ENCODE measurements at places on chromosomes 13 and 19. TPM values are rescaled to one million over a fixed set of nuclear protein-coding genes. Genes with fewer than 3 reads are reported as not detected.

Gene TMC4
- total RNA-seq, result 80.9 TPM

Gene SIGLEC8
- total RNA-seq, result 0.32 TPM

Gene NPAS1
- total RNA-seq, result 0.35 TPM

DNA sequence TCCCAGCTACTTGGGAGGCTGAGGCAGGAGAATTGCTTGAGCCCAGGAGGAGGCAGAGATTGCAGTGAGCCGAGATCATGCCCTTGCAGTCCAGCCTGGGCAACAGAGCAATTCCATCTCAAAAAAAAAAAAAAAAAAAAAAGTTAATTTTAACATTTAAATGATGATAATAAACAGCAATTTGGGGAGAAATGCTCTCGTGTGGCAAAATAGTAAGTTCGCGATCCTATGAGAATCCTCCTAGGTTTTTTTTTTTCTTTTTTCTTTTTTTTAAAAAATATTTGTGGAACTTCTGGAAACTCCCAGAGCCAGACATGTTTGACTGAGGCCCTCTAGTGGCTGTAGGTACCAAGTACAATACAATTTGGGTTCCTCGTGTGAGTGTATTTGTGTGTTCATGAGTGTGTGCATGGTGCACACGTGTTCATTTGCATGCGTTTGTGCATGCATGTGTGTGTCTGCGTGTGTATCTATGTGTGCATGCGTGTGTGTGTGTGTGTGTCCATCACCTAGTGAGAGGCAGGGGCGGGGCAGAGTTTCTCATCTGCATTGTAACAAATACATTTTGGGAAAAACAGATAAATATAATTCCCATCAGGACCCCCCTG is 31.2 kb downstream of the TMPRSS9 start:
- peak; percentile 48 for DNase-seq
- H3K4me1 ChIP-seq, result no peaks in the 10 kb centered on the region
- H3K27me3 ChIP-seq, result no peaks in the 10 kb centered on the region
- no peak overlapping the region for H3K27ac ChIP-seq
- no peak overlapping the region for H3K4me3 ChIP-seq

DNA sequence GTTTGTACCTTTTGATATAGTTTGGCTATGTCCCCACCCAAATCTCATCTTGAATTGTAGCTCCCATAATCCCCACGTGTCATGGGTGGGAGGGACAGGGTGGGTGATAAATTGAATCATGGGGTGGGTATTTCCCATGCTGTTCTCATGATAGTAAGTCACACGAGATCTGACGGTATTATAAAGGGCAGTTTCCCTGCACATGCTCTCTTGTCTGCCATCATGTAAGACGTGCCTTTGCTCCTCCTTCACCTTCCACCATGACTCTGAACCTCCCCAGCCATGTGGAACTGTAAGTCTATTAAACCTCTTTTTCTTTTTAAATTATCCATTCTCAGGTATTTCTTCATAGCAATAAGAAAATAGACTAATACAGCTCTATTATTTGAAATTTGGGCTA is 330.7 kb upstream of the ATXN8OS start:
- H3K27me3 ChIP-seq, result no peaks in the 10 kb centered on the region
- no peaks in the 10 kb centered on the region for H3K4me1 ChIP-seq
- no peak overlapping the region for H3K27ac ChIP-seq
- no peaks in the 10 kb centered on the region for H3K36me3 ChIP-seq
- no peak overlapping the region for H3K4me3 ChIP-seq
- DNase-seq, result no peak

DNA sequence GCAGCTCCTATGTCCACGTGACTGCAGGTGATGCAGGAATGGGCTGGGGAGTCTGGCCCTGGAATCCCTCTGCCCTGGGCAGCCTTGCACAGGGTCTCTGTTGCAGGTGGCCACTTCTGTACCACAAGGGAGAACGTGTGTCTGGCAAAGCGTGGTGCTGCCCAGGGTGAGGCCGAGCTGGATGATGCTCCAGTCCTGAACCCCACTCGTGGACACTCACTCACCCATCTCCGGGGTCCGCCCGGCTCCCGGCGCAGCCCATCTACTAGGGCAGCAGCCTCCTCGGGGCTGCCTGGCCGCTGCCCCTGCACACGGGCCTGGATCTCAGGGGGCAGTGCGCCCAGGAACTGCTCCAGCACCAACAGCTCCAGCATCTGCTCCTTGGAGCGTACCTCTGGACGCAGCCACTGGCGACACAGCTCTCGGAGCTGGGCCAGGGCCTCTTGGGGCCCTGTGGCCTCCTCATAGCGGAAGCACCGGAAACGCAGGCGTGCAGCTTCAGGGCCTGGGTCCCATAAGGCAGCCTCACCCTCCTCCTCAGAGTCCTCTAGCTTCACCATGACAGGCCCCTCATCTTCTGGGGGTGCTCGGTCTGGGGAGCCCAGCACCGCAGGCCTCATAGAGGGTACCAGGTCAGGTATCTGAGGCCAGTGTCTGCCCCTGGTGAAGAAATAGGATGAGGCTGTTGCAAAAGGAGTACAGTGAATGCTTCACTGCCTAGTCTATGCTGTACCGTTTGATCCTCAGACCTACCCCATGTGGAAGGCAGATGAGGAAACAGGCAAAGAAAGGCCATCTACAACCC is 2.2 kb downstream of the MZF1 start:
- H3K4me1 ChIP-seq, result peaks cover 5% of the 10 kb centered on the region
- no peaks in the 10 kb centered on the region for H3K27me3 ChIP-seq
- no peak overlapping the region for H3K27ac ChIP-seq
- DNase-seq, result peak; percentile 20

DNA sequence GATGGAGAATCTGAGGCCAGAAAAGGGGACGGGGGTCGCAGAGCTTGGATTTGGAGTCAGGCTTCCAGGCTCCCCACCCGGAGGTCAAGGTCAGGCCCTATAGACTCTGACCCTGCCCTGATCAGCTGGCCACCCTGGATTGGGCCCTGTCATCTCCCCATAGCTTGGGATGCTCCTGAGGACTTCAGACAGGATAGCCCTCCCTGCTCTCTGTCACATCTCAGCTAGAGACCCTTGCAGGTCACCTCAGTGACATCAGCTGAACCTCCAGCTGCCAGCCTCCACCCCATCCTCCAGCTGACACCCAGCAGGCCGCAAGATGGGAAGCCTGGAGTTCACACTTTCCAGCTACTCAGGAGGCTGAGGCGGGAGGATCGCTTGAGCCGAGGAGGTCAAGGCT is 2.8 kb upstream of the TPM4 start:
- no peak overlapping the region for H3K27ac ChIP-seq
- no peaks in the 10 kb centered on the region for H3K36me3 ChIP-seq
- DNase-seq, result no peak
- no peak overlapping the region for H3K4me3 ChIP-seq
- no peaks in the 10 kb centered on the region for H3K27me3 ChIP-seq

DNA sequence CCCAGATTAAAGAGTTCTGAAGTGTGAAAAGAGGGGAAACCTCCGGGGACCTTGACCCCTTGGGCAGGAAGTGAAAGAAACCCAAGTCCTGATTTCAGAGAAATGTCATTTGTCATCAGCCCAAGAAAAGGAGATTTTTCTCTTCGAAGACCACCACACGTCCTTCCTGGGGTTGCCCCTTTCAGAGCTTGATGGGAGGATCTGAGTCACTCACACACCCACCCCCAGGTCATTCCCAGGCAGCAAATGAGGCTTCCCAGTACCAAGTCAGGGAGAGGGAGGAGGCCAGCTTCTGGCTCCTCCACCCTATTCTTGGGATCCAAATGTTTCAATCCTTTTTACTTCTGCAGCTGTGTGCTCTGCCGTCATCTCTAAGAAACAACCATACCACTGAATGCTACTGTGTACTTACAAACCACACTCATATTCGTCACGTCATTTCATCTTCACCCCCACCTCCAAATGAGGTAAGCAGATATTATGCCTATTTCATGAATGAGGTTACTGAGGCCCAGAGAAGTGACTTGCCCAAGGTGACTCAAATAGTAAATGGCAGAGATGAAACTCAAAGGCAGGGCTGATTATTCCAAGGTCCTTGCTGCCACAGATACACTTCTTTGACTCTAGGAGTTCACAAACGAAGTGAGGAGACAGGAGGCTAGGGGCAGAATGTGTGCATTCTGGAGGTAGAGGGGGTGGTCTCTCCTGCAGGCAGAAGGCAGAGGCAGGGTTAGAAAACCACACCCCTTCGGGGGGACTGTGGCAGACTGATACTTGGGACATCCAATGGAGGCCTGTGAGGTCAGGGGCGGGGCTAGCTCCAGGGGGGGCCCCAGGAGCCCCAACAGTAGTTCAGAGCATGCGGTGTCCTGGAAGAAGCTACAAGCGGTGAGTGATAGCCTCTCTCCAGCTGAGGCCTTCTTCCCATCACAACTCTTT is 5.0 kb upstream of the KMT2B start:
- no peak overlapping the region for H3K27ac ChIP-seq
- no peaks in the 10 kb centered on the region for H3K27me3 ChIP-seq
- H3K36me3 ChIP-seq, result no peaks in the 10 kb centered on the region
- DNase-seq, result no peak
- H3K4me1 ChIP-seq, result peaks cover 9% of the 10 kb centered on the region

DNA sequence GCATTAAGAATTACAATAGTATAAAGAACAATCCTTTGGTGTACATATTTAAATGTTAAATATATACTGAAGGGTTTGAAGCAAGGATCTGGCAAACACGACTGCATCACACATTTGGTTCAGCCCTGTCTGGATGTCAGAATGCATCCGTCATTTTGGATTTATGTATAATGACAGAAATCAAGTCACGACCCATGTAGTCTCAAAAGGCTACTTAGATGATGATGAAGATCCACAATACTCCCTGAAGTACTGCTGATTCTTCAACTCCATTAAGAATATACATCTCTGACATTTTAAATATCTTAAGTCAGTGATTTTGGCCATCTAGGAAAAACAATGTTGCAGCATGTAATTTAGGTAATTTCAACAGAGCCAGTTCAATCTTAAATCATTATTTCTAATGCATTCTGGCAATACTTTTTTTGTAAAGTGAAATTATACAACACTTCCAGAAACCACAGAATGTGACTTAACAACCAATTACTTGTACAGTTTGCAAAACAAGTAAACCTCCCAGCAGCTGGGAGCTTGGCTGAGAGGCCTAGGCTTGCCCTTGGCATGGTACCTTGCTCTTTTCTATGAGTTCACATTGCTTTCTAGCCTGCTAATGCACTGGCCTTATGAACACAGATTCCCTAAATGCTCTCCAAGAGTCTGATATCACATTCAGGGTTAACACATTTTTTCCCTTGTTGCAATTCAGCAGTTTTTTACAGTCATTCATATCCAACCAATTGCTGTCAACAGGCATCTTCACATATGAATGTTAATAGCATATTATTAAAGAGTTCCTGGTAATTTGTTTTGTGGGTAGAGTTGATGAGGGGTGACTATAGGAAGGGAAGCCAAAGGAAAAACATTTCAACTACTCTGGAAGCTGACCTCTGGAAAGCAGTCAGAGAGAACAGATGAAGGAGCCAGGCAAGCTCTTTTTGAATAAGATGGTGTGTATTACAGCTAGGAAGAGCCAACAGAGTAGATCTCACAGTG is 175.2 kb downstream of the ENOX1 start:
- no peaks in the 10 kb centered on the region for H3K36me3 ChIP-seq
- H3K27ac ChIP-seq, result no peak overlapping the region
- no peaks in the 10 kb centered on the region for H3K27me3 ChIP-seq
- no peak overlapping the region for H3K4me3 ChIP-seq
- DNase-seq, result no peak

DNA sequence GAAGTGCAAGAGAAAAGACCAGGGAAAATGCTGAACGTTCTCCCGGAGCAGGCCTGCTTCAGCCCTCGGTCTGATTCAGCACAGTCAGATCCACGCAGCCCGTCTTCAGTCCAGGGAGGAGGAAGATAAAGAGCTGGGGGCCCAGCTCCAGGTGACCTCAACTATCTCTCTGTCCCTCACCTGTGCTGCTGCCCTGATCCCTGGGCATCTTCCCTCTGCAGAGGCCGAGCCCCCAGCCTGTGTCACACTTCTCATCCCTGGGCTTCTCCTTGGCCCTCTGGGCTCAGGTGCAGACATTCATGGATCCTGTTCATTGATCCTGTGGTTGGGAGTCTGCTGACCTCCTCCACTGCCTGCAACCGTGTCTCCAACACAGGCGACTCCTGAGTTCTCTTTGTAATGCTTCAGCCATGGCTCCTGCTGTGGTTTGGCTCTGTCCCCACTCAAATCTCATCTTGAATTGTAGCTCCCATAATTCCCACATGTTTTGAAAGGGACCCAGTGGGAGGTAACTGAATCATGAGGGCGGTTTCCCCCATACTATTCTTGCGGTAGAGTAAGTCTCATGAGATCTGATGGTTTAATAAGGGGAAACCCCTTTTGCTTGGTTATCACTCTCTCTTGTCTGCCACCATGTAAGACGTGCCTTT is 27.9 kb downstream of the COL4A2 start:
- DNase-seq, result no peak
- no peaks in the 10 kb centered on the region for H3K4me1 ChIP-seq
- H3K36me3 ChIP-seq, result no peaks in the 10 kb centered on the region
- no peak overlapping the region for H3K4me3 ChIP-seq
- no peaks in the 10 kb centered on the region for H3K27me3 ChIP-seq

- H3K4me3 ChIP-seq, result no peak overlapping the region
- no peaks in the 10 kb centered on the region for H3K4me1 ChIP-seq
- DNase-seq, result peak; percentile 62
- H3K27ac ChIP-seq, result no peak overlapping the region
- no peaks in the 10 kb centered on the region for H3K36me3 ChIP-seq
Observed at GRCh38 chr19:46546194-46546896, 50.7 kb upstream of the PNMA8B start.

DNA sequence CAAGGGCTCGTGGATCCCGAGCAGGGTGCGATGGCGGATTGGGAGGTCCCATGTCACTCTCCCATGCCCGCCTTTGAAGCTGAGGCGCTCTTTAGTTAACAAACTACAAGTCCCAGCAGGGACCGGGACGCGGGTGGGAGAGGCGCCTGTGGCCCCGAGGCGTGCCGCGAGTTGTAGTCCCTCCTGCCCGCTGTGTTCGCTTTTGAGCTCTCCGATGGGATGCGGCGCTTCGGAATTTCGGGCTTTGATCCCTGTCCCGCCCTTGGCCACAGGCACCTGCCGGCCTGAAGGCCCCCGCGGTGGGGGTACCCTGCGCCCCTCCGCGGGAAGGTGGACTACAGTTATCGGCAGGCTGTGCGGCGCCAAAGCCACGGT is 11.0 kb downstream of the CYTH2 start:
- peak overlapping the region; percentile 38 for H3K4me3 ChIP-seq
- H3K36me3 ChIP-seq, result peaks cover 1% of the 10 kb centered on the region
- peak overlapping the region; percentile 49 for H3K27ac ChIP-seq
- no peaks in the 10 kb centered on the region for H3K4me1 ChIP-seq
- DNase-seq, result peak; percentile 45

- no peaks in the 10 kb centered on the region for H3K36me3 ChIP-seq
- peak overlapping the region; percentile 75 for H3K4me3 ChIP-seq
- peak overlapping the region; percentile 73 for H3K27ac ChIP-seq
- peaks cover 4% of the 10 kb centered on the region for H3K4me1 ChIP-seq
Observed at GRCh38 chr19:51339313-51339686, 2.6 kb downstream of the VSIG10L start.
